ENCODE measurements at places on chromosomes 13 and 19.

DNA sequence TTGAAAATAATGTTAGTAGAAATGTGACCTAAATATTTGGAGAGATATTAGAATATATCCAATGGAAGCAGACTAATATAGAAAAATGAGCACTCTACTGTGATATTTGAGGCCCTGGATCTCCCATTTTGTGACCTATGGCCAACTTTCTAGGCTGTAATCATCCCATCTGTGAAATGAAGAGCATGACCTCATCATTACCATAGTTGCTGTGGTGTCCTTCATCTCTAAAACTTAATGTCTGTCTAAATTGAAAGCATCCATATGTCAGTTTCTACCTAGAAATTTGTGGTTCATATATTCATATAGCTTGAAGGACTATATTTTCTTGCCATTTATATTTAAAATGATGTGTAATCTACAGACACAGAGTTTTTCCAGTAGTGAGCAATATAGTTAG, 41.6 kb downstream of the PAN3 start:
- no peak for DNase-seq

GRCh38 chr13:77691871-77692270, 5.6 kb upstream of the SLAIN1 start:
- DNase-seq = no peak

DNA sequence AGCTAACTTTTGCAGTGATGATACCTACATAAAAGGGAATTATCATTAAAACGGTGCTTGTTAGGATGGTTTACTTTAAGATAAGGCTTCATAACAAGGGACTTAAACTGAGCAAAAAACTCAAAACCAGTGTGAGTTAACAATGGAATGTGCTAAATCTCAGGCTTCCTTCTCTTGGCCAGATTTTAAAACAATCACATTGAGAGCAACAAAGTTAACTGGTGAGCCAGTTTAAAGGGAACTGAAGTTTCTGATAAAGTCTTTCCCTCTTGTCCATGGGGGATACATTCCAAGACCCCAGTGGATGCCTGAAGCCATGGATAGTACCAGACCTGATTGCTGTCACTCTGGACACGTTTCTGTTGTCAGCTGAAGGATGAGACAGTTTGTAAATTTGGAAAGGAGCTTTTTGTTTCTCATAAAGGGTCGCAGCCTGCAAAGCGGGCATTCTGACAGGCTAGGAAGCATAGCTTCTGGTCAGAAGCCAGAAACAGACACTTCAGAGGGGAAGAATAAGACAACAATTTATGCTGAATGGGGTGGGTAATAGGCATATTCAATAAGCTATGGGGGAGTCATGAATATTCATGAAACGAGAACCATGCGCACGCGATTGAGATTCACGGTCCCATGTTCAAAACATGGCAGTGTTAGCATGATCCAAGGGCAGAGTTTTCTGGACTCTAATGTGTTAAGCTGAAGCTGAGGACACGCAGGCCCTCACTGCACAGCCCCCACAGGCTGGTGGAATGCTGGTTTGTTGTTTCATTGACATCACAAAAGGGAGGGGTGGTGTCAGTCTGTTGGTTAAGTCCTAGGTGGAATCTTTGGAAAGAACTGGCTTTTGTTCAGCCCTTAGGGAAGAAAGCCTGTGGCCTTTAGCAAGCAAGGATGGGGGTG, 150.6 kb upstream of the RNF113B start:
- DNase-seq = no peak

- DNase-seq = no peak
Observed at GRCh38 chr13:48653472-48653939, at the start of gene CYSLTR2. Gene CYSLTR2, plus strand, starts transcription at chr13:48653929. Its CDS starts 52,889 bp downstream, at chr13:48706818.

DNA sequence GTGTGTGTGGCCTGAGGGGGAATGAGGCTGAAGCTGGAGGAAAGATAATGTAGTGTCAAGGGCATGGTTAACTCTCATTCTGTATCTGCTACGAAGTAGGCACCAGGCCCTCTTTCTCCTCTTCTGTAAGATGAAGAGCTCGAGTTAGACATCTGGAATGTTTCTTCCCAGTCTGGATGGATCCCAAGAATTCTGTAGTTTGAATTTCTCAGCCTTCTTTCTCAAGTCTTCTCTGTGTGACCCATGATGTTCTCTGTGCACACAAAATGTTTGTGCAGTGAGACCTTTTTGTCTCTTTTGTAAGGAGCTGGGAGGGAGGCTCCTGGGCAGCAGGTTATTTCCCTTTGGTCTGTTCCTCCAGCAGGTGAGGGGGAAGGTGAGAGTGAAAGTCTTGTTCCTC, 13.7 kb downstream of the FGF9 start:
- no peak for DNase-seq

DNA sequence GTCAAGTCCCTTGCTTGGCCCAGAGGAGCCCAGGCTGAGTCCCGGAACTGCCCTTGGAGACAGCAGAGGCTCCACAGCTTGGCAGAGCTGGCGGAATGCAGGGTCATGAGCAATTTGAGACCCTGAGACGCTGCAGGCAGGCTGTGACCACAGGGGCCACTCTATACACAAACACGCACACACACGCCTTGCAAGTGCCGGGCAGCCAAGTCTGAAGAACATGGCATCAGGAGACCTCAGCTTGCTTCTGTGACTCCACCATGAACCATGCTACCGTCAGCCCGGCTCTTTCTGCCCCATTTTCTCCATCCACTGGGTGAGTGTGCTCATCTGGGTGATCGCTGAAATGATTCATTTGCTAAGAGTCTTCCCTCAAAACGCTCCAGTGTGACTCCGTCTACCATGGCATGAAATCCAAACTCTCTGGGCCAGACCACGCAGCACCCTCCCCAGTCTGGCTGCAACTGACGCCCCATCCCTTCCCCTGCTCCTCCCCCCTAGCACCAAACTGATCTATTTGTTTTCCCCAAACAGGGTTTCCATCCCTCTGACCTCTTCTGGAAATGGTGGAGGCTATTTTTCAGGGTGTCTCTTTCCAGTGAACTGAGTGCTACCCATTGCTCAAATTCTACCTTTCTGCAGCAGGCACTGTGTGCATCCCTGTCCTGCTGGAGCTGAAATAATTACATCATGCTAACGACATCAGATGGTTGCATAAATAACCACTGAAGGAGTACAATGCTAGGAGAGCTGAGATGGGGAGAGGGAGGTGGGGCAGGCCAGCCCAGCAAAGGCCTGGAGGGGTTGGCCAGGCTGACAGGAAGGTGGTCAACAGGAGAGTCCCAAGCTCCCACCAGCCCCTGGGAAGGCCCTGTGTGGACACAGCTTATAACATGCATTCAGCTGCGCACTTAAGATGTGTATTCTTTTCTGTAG, 3.1 kb downstream of the CARS2 start:
- no peak for DNase-seq

- peak; percentile 20 for DNase-seq
Observed at GRCh38 chr19:12946092-12946721, 545 bp downstream of the RAD23A start.

DNA sequence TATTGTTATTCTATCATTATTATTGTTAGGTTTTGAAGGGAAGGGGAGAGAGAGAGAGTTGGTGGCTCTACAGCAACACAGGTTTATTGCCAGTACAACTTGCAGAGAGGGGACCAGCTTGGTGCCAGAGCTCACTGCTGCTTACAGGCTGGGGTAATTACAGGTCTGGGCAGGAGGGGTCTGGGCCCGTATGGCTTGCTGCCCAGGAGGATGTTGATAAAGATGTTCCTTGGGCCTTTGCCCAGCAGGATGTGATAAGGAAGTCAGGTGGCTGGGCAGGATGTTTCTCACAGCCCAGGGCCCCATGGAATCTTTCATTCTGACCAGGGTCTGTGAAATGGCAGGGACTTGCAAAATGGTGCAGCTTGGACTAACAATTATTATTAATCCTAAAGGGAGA, 64.2 kb upstream of the ZNF599 start:
- no peak for DNase-seq

- no peak for DNase-seq
Observed at GRCh38 chr13:93529961-93530360, 303.4 kb downstream of the GPC6 start.

GRCh38 chr13:34031610-34032009, 213.7 kb downstream of the RFC3 start:
- DNase-seq = no peak
